ENCODE measurements at places on chromosomes 12 and 14.

- DNase-seq, result no peak
Observed at GRCh38 chr12:67086116-67086515, 183.0 kb upstream of the CAND1 start.

GRCh38 chr14:95330591-95331370, 11.1 kb upstream of the CLMN start:
- DNase-seq, result no peak

- DNase-seq, result no peak
Observed at GRCh38 chr14:30484976-30485375, 74.0 kb upstream of the G2E3 start.

DNA sequence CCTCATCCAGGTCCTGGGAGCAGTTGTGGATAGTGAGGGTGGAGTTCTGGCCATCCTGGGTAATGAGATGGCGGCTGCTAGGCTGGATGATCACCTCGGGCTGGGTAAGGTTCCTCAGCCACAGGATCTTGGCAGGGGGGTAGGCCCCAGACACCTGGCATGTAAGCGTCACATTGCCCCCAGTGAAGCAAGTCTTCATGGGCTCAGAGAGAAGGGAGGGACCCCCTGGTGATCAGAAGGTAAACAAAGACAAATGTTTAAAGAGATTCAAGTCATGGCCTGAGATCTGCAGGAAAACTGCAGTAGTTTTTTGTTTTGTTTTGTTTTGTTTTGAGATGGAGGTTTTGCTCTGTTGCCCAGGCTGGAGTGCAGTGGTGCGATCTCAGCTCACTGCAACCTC, 12.8 kb upstream of the WSB2 start:
- DNase-seq, result no peak

DNA sequence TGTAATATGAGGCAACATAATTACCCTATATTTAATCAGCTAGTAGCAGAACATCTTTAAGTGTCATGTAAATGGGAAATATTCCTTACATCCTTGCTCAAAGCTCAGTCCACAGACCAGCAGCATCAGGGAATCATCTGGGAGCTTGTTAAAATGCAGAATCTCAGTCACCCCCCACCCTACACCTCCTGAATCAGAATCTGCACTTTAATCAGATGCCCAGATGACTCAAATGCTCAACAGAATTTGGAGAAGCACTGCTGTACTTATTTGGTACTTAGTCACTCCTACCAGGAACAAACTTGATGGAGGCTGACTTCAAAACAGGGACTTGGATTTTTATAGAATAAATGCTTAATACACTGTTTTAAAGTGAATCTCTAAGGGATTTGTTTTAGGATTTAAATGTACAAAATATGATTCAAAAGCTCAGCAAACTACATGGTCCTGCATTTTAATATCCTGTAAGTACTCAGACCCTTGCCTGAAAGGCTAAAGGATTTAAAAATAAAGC, 96.5 kb downstream of the ARMH4 start:
- no peak for DNase-seq

GRCh38 chr14:77849711-77850110, 49.8 kb downstream of the ADCK1 start:
- DNase-seq, result no peak

DNA sequence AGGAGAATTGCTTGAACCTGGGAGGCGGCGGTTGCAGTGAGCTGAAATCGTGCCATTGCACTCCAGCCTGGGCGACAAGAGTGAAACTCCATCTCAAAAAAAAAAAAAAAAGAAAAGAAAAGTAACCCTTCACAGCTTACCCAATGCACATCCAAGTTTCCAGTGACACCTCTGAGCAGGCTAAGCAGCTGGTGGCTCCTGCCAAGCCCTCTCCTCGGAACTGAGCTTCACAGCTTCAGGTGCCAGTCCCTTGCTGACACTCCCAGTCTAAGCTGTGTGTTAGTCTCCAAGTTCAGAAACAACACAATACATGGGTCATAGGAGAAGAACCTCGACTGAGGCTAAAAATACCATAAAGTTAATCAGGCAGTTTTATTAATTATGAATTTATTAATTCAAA, 7.9 kb downstream of the CD9 start:
- no peak for DNase-seq

DNA sequence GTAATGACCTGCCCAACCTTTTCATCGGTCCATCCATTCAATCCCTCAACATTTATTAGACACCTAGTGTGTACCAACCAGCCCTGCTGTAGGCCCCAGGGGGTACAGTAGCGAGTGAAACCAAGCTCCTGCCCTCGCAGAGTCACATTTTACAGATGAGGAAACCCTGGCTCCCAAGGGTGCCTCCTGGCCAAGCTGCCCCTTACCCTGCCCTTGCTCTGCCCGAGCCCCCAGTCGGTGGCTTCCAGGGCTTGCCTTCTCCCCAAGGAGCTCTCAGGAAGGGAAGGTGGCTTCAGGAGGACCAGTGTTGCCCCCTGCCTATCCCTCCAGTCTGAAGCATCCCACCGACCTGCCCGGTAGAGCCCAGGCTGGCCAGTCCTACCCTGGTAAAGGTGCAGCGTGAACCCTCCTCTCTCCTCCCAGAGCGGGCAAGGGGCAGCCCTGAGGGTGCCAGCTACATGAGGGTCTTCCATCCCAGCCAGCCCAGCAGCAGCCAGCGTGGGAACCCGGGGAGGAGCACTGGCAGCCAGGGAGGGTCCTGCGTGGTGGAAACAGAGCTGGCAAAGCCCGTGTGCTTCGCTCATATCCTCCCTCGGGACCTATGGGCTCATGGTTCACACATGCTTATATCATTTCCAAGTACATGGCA, 670 bp upstream of the BEGAIN start:
- no peak for DNase-seq

GRCh38 chr14:54202288-54202687, 194.5 kb upstream of the CDKN3 start:
- DNase-seq, result no peak

DNA sequence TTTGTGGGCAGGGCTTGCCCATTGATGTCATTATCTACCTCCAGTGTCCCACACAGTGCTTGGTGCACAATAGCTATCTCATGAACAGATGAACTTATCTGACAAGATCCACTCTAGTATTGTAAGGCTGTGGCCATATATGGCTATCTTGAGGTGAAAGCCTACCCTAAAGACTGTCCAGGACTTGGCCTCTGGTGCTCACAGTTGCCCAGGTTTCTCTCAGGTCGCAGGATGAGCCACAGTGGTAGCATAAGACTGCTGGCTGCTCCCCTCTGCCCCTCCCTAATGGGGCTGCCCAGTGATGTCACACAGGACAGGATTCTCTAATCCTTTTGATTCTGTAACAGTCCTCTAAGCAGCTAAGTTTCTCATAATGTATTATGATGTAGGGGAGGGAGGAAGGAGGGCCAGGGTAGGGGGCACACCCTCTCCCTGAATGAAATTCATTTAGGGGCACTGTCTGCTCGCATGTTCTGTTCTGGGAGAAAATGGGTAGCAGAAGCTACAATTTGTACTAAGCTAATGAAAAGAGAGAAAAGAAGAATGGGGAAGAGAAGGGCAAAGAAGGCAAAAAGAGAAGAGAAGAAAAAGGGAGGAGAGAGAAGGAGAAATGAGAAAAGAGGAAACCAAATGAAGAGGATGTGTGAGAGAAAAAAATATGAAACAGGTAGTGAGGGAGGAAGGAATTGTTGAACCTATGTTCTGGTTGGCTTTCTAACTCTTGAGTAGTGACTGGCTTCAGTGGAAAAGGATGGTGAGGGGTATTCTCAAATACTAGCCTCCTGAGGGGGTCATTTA, 3.4 kb upstream of the PPM1A start:
- no peak for DNase-seq

GRCh38 chr14:94098326-94098992, 12.1 kb upstream of the IFI27 start:
- no peak for DNase-seq

DNA sequence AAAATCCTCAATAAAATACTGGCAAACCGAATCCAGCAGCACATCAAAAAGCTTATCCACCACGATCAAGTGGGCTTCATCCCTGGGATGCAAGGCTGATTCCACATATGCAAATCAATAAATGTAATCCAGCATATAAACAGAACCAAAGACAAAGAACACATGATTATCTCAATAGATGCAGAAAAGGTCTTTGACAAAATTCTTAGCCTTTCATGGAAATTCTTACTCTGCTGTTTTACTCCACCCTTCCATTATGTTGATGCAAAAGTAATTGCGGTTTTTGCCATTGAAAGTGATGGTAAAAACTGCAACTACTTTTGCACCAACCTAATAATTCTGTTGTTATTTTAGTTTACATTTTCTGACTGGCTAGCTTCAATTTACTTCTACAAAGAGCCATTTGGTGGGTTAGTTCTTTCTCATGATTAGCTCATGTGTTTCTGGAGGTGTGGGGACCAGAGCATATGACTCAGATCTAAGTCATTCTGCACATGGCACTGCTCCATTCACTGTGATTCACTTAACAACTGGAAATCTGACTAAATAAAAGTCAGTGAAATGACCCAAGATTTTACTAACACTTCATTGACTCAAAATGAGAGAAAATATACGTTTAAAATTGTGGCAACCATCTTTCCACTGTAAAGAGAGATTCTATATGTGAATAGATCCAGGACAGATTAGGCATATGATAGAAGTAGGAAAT, 99.9 kb downstream of the TMTC3 start:
- no peak for DNase-seq

GRCh38 chr14:40656311-40656710, 950.4 kb upstream of the LRFN5 start:
- no peak for DNase-seq

- no peak for DNase-seq
Observed at GRCh38 chr14:104187931-104188726, 49.7 kb downstream of the KIF26A start.

DNA sequence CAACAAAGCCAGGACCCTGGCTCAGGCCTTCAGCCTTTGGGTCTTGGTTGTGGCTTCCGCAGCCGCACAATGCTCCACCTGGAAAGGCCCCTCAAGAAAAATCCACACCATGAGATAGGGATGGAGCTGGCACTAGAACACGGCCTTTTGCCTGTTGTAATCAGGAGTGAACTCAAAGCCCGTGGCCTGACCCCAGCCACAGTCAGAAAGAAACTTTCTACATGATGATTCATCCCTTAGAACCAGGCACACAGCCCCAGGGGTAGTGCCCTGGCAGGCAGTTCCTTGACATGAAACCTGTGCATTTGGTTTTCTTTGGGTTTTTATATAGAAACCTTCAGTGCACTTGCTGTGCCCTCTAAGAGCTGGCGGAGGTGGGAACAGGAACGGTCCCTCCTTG, 5.1 kb downstream of the CLMN start:
- no peak for DNase-seq

DNA sequence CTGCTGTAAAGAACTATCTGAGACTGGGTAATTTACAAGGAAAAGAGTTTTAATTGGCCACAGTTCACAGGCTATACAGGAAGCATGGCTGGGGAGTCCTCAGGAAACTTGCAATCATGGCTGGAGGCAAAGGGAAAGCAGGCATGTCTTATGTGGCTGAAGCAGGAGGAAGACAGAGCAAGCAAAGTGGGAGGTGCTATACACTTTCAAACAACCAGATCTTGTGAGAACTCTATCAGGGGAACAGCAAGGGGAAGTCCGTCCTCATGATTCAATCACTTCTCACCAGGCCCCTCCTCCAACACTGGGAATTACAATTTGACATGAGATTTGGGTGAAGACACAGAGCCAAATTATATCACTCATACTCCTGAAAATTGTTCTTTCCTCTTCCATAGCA, 109.5 kb upstream of the PKP2 start:
- DNase-seq, result no peak

- no peak for DNase-seq
Observed at GRCh38 chr12:96187956-96188355, 6.2 kb upstream of the ELK3 start.

- DNase-seq, result no peak
Observed at GRCh38 chr12:54040148-54040494, 7.3 kb downstream of the HOXC5 start.

- no peak for DNase-seq
Observed at GRCh38 chr14:71165121-71166031, 258.1 kb downstream of the PCNX1 start.

DNA sequence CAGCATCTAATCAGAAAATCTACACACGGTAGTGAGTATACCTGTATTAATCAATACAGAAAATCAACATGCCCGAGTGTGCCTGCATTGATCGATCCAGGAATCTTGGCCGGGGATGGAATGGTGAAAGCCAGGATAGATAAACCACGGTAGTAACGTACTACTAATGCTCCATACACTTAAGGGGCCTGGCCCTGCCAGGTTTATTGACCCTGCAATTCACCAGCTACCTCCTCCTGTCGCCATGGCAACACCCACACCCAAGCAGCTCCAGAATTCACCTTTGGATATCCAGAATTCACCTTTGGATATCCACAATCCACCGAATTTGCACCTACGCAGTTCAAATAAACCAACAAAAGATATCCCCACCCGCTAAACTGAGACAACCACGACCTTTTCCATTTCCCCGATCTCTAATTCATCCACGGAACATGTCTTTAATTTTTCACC, 14.8 kb upstream of the CALM1 start:
- peak; percentile 80 for DNase-seq

DNA sequence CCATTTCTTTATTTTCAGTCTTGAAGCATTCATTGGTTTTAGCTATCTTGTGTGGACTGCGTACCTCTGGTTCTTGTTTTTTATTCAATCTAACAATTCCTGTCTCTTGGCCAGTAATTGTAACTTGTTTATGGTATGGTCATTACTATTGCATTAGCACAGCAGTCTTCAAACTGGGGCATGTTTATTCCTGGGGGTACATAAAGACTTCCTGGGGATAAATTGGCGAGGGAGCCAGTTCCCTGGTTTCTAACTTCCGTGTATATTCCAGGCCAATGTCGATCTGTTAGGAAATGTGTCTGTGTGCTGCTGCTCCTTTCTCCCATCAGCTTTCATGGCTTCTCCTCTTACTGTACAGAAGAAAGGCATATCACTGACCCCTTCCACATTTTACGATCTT, 13.7 kb upstream of the EVL start:
- no peak for DNase-seq

GRCh38 chr12:93208011-93208410, 169.7 kb upstream of the NUDT4 start:
- DNase-seq, result no peak

DNA sequence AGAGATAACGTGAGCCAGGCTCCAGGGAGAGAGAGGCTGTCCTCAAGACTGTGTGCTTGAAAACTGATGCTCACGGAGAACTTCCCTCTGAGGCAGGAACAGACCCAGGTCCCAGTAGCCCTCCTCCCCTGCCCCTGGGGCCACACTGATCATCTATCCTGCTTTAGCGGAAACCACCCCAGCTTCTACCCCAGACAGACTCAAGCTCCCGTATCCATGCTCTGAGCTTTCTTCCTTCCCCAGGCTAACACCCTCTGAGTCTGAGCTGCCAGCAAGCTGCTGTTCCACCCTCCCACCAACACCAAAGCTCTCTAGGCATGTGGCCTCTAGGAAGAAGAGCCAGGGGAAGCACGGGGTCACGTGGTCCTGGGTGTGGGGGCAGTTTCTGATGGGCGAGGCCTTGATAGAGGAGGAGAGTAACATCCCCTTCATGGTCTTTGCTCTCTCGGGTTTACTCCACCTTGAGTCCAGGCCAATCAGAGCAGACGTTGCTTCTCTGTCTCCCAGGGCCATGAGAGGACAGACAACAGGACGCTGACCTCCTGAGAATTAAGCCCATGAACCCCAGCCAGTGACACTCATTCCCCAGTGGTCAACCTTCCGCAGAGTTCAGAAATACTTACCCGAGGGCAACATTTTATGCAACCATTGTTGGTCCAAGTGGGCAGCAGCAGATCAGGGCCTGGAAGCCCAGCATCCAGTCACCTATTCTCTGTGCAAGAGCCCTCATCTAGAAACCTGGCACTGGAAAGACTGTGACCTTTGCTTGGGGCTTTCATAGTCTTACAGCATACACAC, 1.4 kb downstream of the PCK2 start:
- no peak for DNase-seq

All from NCI-H1105 (cell line).